Bronchial smooth muscle cell (primary cell): ENCODE measurements at places on chromosomes 5 and 9. TPM values are rescaled to one million over a fixed set of nuclear protein-coding genes. Genes with fewer than 3 reads are reported as not detected.

CD274 gene
- total RNA-seq: 1.1 and 1.6 TPM in 2 replicates

MELK gene
- total RNA-seq: 3.5 and 6.5 TPM in 2 replicates

STC2 gene
- 315 and 727 TPM in 2 replicates for total RNA-seq

CYLC2 gene
- total RNA-seq: not detected in 2 replicates

ANKRD55 gene
- not detected in 2 replicates for total RNA-seq

PAX5 gene
- not detected in 2 replicates for total RNA-seq
